Body of pancreas (tissue), 4 donors: ENCODE measurements at places on chromosomes 6 and 20. TPM values are rescaled to one million over a fixed set of nuclear protein-coding genes. Genes with fewer than 3 reads are reported as not detected.
A peak's percentile ranks its signal among the peaks of the same experiment; 100 is the strongest.

GRCh38 chr6:36964349-36964748, 9.8 kb downstream of the PI16 start:
- DNase-seq = no peak

DNA sequence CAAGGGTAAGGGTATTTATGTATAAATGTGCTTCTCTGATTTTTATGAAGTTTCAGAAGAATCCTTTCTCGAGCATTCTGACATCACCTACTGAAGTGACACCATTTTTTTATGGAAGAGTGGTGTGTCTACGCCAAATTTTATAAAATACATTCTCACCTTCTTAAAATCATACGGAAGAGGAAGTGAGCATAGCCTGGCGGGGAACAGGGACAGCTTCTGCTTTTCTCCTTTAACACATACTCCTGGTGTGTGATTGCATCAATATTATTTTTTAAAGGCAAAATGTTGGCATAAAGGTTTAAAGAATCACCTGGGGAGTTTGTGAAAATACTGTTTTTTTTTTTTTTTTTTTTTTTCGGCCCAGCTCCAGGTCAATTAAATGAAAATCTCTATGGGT, 733.6 kb upstream of the MAN1A1 start:
- DNase-seq = no peak

GRCh38 chr6:124769811-124770544, 192.3 kb upstream of the RNF217 start:
- no peak for DNase-seq

GRCh38 chr6:39925191-39925930, 8.9 kb downstream of the MOCS1 start:
- no peak for DNase-seq

DNA sequence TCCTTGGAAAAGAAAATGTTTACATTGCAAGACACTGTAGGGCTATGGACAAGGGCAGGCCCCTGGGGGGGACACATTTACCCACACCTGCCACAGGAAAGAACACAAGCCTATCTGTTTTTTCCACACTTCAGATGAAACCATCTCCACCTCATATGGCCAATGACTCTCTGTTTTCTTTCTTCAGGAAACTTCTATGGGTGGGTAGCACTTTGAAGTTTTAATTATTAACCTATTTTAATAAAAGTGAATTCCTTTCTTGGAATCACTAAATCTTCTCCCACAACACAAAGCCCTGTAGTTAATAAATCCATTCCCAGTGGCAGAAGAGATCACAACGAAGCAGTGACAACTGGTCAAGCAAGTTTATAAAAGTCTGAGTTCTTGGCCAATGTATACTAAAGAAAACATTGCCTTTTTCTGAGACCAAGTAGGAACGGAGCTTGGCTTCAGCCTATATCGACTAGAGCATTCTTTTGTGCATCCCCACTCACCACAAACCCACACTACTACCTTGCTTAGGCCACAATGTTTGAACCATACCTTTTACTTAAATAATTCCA, 125.1 kb upstream of the CARMIL1 start:
- no peak for DNase-seq

GRCh38 chr6:3453413-3454272, 3.2 kb downstream of the SLC22A23 start:
- no peak for DNase-seq

GRCh38 chr6:112235956-112236355, 18.4 kb downstream of the LAMA4 start:
- DNase-seq = no peak

- no peak for DNase-seq
Observed at GRCh38 chr20:45752746-45753145, 30.6 kb downstream of the SPINT4 start.

The GINS1 gene
- total RNA-seq = 0.78 TPM

DNA sequence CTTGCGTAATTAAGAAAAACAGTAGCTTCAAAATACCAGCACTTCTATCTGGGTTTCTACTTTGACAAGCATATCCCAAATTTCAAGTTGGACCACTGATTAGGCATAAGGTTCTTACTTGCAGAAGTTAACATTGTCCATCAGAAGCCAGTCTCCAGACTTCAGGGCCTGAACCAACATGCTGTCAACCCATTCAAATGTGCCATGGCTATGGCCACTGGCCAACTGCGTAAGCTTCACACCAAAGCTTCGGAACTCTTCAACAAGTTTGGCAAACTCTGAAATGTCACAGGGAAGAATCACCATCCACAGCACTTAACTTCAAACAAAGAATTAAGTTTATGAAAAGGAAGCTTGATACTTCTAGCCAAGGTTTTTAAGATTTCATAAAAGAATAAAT, 78.0 kb upstream of the LYRM2 start:
- no peak for DNase-seq

- DNase-seq = no peak
Observed at GRCh38 chr6:12785921-12786320, 69.4 kb downstream of the PHACTR1 start.

DNA sequence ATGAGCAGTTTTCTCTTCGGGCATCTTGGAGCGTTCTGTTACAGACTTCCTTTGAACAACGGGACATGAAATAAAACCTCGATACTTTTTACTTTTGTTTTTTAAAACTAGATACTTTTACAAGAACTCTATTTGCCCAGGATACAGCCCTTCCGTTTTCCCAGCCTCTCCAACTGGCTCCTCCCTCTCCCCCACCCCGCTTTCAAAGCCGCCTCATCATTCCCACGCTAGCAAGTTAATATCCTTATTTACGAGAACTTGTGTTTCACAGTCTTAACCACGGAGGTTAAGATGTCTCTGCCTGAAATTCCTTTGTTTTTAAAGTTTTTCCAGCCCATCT, 241 bp upstream of the CFAP206 start:
- DNase-seq = no peak

- DNase-seq = no peak
Observed at GRCh38 chr6:100622907-100623692, 158.4 kb upstream of the SIM1 start.

GRCh38 chr20:35515949-35516645, 13.4 kb downstream of the C20orf173 start:
- DNase-seq = peak; percentile 7

GRCh38 chr20:60063048-60063451, 104.8 kb downstream of the CDH26 start:
- DNase-seq = no peak

The ARMH2 gene
- total RNA-seq = not detected

- DNase-seq = no peak
Observed at GRCh38 chr6:111789598-111789997, 83.7 kb downstream of the FYN start.

GRCh38 chr20:23856736-23857135, 22.8 kb downstream of the CST5 start:
- DNase-seq = no peak

DNA sequence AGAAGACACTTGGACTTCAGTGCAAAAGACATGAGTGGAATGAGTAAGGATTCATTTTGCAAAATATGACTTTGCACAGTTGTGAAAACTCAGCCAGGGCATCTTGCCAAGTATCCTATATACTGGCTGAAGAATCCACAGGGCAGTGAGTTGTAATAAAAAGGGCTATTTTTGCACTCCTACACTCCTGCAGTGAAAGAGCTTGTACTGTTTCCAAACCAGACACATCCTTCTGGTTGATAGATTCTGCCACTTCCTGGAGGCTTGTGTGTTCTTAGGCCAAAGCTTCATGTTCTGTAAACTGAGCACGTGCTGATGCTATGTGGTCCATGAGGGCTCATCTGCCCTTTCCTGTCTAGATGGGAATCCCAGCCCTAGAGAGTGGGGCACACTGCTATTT, 34.9 kb downstream of the GMPR start:
- no peak for DNase-seq

DNA sequence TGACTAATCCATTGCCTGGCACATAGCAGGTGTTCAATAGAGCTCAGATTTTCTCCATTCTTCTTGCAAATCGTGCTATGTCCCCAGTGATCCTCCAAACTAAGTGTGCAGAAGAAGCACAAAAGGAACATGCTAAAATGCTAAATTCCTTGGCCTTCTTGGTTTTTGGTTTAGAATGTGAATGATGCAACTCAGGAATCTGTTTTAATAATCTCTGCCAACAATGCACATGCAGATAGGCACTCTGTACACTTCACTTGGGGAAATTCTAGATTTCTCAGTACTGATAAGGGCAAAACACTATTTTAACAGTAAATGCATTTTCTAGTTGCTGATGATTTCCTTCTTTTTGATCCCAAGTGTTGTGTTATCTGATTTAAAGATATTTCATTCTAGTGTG, 35.2 kb downstream of the SLC22A1 start:
- no peak for DNase-seq

GRCh38 chr6:8860671-8861070, 425.3 kb upstream of the SLC35B3 start:
- DNase-seq = no peak

The UBR2 gene
- 23.9 TPM for total RNA-seq

The SAMD3 gene
- total RNA-seq = 0.52 TPM

DNA sequence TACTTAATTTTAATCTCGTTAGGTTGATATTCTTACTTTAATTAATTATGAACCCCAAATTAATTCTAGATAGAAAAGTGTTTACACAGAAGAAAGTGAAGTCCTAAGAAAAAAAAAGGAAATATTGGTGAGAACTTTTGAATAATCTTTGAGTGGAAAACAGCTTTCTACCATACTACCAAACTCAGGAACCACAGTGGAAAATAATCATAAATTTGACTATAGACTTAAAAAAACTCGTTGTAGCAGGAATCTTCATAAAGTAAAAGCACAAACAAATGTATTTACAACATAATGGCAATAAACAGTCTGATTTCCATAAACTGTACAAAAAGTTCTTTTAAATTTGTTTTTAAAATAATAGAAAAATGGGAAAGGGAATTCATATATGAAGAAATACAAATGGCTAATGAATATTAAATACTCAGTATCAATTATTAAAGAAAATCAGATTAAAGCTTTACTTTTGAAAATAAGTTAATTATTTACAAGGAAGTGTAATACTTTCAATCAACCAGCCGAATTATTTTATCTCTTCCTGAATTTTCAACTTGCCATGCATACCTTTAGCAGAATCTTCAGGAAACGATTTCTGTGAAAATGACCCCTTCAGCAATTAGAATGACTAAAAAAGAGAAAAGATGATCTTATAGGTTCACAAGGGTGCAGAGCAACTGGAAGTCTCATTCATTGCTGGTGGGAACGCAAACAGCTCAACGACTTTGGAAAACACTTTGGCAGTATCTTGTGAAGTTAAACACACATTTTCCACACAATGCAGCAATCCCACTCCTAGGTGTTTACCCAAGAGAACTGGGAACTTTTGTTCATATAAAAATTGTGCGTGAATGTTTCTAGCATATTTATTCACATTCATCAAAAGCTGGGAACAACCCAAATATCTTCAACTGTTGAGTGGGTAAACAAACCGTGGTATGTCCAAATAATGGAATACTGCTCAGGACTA, 38.5 kb upstream of the BMP6 start:
- no peak for DNase-seq

GRCh38 chr6:157813750-157814455, 9.1 kb upstream of the SNX9 start:
- DNase-seq = no peak

The HLA-DQB1 gene
- 1.6 TPM for total RNA-seq

DNA sequence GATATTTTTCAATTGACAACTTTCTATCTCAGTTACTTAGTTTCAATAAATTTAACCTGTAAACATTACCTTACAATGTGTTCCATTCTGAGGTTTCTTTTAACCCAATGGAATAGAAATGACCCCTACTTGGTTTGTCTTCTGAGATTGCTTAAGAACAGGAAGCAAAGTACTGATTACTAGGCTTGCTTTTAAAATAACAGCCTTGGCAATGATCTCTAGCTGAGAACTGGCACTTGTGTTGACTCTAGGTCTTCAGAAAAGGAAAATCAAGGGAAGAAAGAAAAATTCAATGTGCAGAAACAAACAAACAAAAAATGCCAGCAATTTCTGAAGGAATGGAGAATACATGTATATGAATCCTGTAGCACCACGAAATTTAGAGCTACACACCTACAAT, 66.1 kb downstream of the SYNE1 start:
- DNase-seq = no peak

The MROH8 gene
- 13.5 TPM for total RNA-seq

- peak; percentile 16 for DNase-seq
Observed at GRCh38 chr6:136113736-136114173, 136.4 kb downstream of the MTFR2 start.

DNA sequence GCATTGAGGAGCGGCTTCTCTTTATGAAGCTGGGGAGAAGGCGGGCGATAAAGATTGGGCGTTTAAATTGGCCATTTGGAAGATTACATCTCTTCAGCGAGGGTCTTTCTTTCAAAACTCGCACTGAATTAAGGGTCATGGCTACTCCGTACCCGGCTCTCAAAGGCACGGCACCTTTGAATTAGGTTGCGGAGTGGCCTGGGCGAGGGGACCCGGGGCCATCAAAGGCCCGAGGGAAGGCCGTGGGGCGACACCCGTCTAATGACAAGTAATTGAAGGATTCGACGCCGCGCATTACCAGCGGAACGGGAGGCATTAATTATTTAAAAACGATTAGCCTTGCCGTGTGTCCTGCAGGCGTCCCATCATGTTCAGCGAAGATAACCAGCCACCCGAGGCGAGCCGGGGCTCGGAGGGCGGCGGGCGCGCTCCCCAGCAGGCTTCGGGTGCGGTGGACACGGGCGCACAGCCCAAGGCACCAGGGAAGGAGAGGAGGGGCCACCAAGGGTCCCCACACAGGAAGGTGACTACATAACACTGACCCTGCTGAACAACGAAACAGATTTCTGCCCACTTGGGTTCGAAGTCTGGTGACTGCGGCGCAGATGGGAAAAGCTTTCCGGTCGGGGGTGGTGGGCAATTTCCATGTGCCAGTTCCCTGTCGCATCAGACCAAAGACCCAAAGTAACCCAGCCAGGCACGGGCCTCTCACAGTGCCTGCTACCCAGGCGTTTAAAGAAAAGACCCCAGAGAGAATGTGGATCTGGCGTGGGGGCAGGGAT, 7.4 kb downstream of the FOXA2 start:
- DNase-seq = peak; percentile 45

GRCh38 chr6:25006565-25007001, 70.8 kb upstream of the RIPOR2 start:
- peak; percentile 66 for DNase-seq

The TJAP1 gene
- total RNA-seq = 47.5 TPM

GRCh38 chr20:7975851-7976414, 35.7 kb upstream of the HAO1 start:
- no peak for DNase-seq

DNA sequence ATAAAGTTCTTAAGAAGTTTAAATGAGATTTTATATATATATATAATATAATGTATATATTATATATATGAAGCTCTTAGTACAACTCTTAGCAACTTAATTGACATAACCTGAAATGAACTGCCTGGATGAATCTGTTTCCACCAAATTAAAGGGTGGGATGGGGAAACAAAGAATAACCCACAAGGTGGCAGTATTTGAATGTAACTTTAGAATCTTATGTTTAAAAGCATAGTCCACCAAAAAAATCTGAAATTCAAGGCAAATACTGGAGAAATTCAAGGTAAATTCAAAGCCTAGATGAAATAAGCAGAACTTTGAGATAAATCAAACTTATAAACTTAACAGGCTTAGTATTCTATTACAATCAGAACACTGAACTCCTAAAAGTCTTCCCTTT, 4.4 kb upstream of the IBTK start:
- DNase-seq = no peak

GRCh38 chr6:88910922-88911778, 52.3 kb downstream of the RNGTT start:
- no peak for DNase-seq

GRCh38 chr6:32194825-32195651, 2.6 kb upstream of the GPSM3 start:
- peak; percentile 54 for DNase-seq

The ZC2HC1B gene
- total RNA-seq = not detected
